Uterus (tissue), 4 donors: ENCODE measurements at places on chromosomes 13 and 19. TPM values are rescaled to one million over a fixed set of nuclear protein-coding genes. Genes with fewer than 3 reads are reported as not detected.

The PSG1 gene
- not detected for total RNA-seq

The CAMSAP3 gene
- 3.5 TPM for total RNA-seq

GRCh38 chr19:4988770-4989251 is 19.9 kb downstream of the KDM4B start:
- H3K4me3 ChIP-seq: no peak overlapping the region
- no peaks in the 10 kb centered on the region for H3K36me3 ChIP-seq
- peaks cover 13% of the 10 kb centered on the region for H3K4me1 ChIP-seq

DNA sequence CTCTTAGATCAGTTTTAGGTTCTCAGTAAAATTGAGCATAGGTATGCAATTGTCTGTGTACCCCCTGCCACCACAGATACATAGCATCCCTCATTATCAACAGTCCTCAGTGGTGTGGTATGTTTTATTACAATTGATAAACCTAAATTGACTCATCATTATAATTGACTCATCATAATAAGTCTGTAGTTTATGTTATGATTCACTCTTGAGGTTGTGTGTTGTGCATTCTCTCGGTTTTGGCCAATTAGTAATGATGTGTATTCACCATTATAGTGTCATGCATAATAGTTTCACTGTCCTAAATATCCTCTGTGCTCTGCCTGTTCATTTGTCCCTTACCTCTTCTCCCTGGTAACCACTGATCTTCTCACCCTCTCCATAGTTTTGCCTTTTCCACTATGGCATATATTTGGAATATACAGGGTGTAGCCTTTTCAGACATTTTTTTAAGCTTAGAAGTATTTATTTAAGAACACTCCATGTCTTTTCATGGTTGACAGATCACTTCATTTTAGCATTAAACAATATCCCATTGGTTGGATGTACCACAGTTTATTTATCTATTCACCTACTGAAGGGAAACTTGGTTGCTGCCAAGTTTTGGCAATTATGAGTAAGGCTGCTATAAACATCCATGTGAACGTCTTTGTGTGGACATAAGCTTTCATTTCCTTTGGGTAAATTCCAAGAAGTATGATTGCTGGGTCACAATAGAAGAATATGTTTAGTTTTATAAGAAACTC is 1620.6 kb upstream of the MIR17HG start:
- no peaks in the 10 kb centered on the region for H3K27me3 ChIP-seq
- H3K4me3 ChIP-seq: no peak overlapping the region
- no peaks in the 10 kb centered on the region for H3K36me3 ChIP-seq
- no peak for DNase-seq
- H3K4me1 ChIP-seq: no peaks in the 10 kb centered on the region

GRCh38 chr13:91904005-91904404 is 505.6 kb downstream of the GPC5 start:
- DNase-seq: no peak
- no peak overlapping the region for H3K27ac ChIP-seq
- no peaks in the 10 kb centered on the region for H3K27me3 ChIP-seq
- no peaks in the 10 kb centered on the region for H3K4me1 ChIP-seq
- H3K36me3 ChIP-seq: no peaks in the 10 kb centered on the region

DNA sequence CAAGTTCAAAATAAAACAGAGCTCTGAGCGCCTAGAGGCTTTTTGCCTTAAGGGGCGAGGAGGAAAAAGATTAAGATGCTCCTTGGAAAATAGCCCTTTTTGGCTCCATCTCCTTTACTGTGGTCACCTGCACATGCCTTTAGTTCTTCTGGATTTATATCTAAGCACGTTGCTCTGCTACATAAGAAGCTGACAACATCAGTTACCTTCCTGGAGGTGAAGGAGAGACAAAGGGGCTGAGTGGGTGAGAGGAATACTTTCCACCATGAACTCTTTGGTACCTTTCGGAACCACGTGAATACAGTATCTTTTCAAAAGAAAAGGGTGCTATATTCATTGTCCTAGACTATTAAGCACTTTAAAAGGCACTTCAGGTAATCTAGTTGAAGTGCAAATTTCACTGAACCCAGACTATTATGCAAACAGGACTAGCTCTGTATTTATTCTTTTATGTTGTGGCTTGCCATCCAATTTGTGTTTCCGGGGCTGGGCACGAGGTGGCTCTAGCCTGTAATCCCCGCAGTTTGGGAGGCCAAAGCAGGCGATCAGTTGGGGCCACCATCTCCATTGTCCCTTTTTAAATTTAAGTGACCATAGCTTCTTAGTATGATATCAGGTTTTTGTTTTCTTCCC is 201.5 kb downstream of the TM9SF2 start:
- H3K4me1 ChIP-seq: no peaks in the 10 kb centered on the region
- no peak overlapping the region for H3K27ac ChIP-seq
- H3K4me3 ChIP-seq: no peak overlapping the region
- H3K36me3 ChIP-seq: no peaks in the 10 kb centered on the region
- H3K27me3 ChIP-seq: no peaks in the 10 kb centered on the region

- H3K27me3 ChIP-seq: no peaks in the 10 kb centered on the region
- no peak overlapping the region for H3K27ac ChIP-seq
- no peak overlapping the region for H3K4me3 ChIP-seq
- H3K4me1 ChIP-seq: no peaks in the 10 kb centered on the region
- H3K36me3 ChIP-seq: no peaks in the 10 kb centered on the region
Observed at GRCh38 chr19:34590228-34590627, 86.7 kb downstream of the SCGB2B2 start.
